ENCODE measurements at places on chromosomes 11 and 22. TPM values are rescaled to one million over a fixed set of nuclear protein-coding genes. Genes with fewer than 3 reads are reported as not detected.

GRCh38 chr11:134486106-134486505 is 74.1 kb upstream of the B3GAT1 start:
- DNase-seq: no peak

DNA sequence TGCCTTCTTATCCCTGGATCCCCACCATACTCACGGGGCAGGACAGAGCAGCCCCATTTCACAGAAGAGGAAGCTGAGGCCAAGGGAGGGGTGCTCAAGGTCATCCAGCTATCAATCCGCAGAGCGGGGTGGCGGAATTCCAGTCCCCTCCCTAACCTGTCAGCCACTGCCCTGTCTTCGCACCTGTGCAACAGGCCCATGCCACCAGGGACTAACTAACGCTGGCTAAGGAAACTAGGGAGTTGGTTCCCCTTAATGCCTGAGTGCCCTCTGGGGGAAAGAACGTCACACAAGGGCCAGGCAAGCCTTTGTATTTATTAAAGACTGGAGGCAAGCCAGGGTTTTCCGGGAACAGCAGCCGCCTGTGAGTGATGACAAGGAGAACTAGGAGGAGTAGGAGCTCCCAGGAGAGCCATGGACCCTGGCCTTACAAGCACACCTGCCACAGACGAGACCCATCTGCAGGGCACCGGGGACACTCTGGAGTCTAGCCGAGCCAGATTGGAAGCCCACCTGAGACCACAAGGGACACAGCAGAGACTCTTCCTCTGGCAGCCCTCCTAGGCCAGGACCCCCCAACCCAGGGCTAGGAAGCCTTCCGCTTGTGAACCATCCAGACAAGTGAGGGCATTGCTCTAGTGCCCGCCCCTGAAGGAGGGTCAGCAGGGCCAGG is 64.4 kb downstream of the MYH9 start:
- peak; percentile 84 for DNase-seq

GRCh38 chr11:8512547-8512946 is 81.5 kb downstream of the STK33 start:
- no peak for DNase-seq

- peak; percentile 61 for DNase-seq
Measured at GRCh38 chr11:66068154-66068821, 1.8 kb upstream of the PACS1 start.

DNA sequence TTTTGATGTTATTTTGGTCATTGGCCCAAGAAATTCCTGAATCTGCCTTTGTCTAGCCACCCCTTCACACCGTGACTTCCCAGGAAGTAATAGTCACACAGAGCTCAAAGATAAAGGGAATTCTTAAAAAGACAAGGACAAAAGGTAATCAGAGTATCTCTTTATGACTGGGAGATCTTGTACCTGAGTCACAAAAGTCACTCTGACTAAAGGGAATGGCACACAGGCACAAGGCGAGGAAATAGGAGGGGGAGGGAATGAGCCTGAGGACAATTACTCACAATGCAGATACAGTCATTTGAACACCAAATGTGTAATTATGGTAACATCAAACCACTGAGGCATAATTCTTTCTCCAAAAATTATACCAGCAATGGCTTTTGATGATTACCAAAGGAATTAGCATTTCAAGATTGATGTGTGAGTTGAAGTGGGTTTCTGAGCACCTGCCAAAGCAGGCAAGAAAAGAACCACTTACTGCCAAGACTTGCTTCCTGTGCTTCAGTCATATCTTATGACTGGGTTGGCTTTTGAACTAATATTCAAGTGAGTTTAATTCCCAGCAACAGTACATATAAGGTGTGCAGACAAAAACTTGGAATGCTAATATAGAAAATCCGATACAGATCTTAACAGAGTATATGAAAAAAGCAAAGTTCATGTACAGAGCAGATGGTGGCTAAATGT is 856.4 kb downstream of the LRRC4C start:
- DNase-seq: no peak

DNA sequence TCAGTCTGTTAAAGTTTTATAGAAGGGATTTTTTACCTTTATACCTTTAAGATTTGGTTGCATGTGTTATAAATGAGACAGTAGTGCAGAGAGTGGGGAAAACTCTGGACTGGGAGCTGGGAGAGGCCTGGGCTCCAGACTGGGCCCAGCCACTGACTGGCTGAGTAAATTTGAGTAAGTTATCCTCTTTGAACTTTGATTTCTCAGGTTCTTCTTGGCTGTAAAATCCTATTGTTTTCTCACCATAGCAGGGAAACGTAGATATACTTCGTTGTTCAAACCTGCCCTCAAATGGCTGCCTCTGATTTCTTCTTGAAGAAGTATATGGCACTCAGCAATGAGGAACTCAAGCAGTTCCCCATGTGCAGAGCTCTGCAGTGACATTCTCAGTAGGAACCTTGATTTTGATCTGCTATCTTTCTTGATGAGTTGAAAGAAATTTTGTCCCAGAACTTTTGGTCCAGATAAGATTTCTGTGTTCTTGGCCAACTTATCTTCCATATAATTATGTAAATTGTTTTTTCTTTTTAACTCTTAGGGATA is 8.8 kb downstream of the BMAL1 start:
- no peak for DNase-seq

- peak; percentile 60 for DNase-seq
Measured at GRCh38 chr11:66546368-66546965, at the start of gene ACTN3. Gene ACTN3, plus strand, starts transcription at chr11:66546903. Its CDS starts 35 bp downstream, at chr11:66546938.

DNA sequence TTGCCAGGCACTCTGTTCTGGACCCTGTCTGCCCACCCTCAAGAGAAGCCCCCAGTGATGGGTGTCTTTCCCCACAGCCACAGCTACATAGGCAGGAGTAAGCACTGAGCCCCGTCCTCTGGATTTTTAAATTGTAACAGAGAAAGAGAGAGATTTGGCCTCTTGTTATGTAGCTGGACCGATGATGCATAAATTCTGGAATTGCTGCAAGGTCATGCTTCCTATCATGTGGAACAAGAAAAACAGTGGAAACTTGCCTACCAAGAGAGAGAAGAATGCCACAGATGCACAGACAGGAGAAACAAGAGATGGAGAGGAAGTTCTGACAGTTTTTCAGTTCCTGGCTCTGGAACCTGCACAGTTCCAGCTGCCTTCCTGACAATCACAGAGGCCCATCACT is 150.2 kb downstream of the ETS1 start:
- DNase-seq: no peak

DNA sequence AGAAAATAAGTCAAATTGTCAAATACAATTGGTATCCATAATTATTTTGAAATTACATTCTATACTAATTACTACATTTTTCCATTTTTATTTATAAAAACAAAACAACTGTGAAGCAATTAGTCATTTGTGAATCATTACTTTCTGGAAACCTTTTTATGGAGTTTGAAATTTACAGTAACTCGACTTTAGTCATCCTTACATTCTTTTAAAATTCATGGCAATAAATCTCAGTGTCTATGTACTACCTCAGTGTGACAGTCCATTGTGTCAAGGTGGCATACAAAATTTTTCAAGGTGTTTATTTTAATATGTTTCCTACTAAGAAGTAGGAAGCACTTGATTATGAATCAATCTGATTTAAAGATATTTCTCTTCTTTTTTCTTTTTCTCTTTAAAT is 1949.4 kb upstream of the RAG2 start:
- no peak for DNase-seq

GRCh38 chr11:7506243-7506642 is 7.6 kb upstream of the PPFIBP2 start:
- DNase-seq: no peak

GRCh38 chr11:119623682-119624081 is 105.3 kb downstream of the NECTIN1 start:
- DNase-seq: no peak

GRCh38 chr11:11409901-11410300 is 56.9 kb upstream of the CSNK2A3 start:
- peak; percentile 37 for DNase-seq

DNA sequence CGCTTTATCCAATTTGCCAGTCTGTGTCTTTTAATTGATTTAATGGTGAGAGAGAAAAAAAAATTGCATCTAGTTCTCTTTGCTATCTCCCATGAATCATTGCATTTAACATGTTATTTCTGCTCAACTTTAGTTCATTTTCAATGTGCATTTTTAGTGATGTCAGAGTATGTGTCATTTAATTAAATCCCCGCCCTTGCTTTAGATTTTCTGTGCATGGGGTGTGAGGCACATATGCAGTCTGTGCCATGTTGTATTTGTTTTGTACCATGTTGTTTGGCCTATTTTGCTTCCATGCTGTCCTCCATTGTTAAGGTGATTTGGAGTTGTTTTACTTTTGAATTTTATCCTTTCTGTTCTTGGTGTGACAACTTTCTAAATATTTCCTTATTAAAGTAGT is 8.3 kb upstream of the NCR3LG1 start:
- DNase-seq: no peak

- no peak for DNase-seq
Measured at GRCh38 chr22:45125188-45125587, 38.5 kb upstream of the NUP50 start.

DNA sequence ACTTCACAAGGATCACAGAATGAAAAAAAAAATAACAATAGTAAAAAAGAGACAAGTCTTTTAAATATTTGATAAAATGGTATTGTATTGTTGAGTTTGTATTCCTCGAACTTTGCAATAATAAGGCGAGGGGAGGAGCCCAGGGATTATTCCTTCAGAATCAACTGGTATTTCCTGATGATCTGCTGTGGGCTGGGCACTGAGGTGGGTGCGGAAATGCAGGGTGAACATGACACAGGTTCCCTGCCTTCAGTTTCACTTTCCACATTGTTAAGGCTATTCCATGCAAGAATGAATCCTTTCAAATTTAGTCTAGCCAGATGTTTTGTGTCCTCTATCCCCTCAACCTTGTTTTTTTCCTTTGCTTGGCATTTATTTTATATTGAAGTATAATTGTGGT is 2.1 kb upstream of the EIF3M start:
- no peak for DNase-seq

- peak; percentile 68 for DNase-seq
Measured at GRCh38 chr11:112881461-112881860, 79.8 kb upstream of the NCAM1 start.

- no peak for DNase-seq
Measured at GRCh38 chr11:119415966-119416365, 7.0 kb downstream of the THY1 start.

GRCh38 chr11:128985880-128986279 is 43.2 kb upstream of the TP53AIP1 start:
- no peak for DNase-seq

DNA sequence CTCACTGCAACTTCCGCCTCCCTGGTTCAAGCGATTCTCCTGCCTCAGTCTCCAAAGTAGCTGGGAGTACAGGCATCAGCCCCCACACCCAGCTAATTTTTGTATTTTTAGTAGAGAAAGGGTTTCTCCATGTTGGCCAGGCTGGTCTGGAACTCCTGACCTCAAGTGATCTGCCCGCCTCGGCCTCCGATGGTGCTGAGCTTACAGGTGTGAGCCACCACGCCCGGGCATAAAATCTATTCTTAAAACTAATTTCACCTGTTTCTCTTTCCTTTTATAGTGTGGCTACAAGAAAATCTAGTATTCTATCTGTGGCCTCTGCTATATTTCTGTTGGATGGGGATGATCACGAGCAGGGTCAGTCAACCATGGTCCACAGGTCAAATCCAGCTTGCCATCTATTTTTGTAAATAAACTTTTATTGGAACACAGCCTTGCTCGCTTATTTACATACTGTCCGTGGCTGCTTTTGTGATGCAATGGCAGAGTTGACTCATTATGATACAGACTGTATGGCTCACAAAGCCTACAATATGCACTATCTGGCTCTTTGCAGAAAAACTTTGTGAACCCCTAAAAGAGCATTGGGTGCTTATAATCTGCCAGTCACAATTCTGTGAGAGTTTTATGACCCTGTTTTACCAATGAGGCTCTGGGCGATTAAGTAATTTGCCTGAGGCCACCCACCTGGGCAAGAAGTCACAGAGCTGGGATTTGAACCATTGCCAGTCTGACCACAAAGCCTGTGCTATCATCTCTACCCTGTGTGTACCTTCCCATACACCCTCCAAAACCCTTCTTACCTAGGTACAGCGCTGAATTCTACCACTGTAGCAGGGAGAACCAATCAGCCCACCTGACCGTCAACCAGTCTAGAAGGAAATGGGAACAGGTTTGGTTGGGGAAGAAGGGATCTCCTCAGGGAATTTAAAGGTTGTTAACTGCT is 28.3 kb downstream of the SLC1A2 start:
- DNase-seq: no peak

- no peak for DNase-seq
Measured at GRCh38 chr11:59559886-59560285, 48.5 kb downstream of the OR4D9 start.

- DNase-seq: no peak
Measured at GRCh38 chr11:122874991-122875390, 7.6 kb upstream of the JHY start.

GRCh38 chr22:39524089-39524752 is 3.9 kb downstream of the ATF4 start:
- no peak for DNase-seq

DNA sequence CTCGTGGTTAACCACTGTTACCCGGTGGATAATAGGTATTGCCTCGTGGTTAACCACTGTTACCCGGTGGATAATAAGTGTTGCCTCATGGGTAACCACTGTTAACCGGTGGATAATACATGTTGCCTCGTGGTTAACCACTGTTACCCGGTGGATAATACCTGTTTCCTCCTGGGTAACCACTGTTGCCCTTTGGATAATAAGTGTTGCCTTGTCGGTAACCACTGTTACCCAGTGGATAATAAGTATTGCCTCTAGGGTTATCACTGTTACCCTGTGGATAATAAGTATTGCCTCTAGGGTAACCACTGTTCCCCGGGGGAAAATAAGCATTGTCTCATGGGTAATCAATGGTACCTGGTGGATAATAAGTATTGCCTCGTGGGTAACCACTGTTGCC is 15.0 kb upstream of the NXPE4 start:
- DNase-seq: no peak

The E2F8 gene
- not detected for total RNA-seq

The BBOX1 gene
- not detected for total RNA-seq

The PARVA gene
- total RNA-seq: 52.9 TPM

The EFCAB6 gene
- 7.0 TPM for total RNA-seq

The ARCN1 gene
- 154 TPM for total RNA-seq

The MS4A15 gene
- not detected for total RNA-seq

The FZD4 gene
- 50.3 TPM for total RNA-seq

The RNF214 gene
- total RNA-seq: 7.7 TPM

The OR52N4 gene
- not detected for total RNA-seq

The GAL3ST1 gene
- total RNA-seq: 0.26 TPM

The KRTAP5-11 gene
- total RNA-seq: not detected

The STK33 gene
- 12.4 TPM for total RNA-seq

The ANO5 gene
- 5.8 TPM for total RNA-seq

The MMP8 gene
- 1.5 TPM for total RNA-seq

The AMOTL1 gene
- 22.0 TPM for total RNA-seq

The IL17REL gene
- total RNA-seq: not detected

The MPZL3 gene
- total RNA-seq: 1.9 TPM

The P2RX3 gene
- not detected for total RNA-seq

The OR11H1 gene
- total RNA-seq: not detected

The PAMR1 gene
- 172 TPM for total RNA-seq
